NCI-H345 (cell line): ENCODE measurements at places on chromosomes 3 and 15.
A peak's percentile ranks its signal among the peaks of the same experiment; 100 is the strongest.

DNA sequence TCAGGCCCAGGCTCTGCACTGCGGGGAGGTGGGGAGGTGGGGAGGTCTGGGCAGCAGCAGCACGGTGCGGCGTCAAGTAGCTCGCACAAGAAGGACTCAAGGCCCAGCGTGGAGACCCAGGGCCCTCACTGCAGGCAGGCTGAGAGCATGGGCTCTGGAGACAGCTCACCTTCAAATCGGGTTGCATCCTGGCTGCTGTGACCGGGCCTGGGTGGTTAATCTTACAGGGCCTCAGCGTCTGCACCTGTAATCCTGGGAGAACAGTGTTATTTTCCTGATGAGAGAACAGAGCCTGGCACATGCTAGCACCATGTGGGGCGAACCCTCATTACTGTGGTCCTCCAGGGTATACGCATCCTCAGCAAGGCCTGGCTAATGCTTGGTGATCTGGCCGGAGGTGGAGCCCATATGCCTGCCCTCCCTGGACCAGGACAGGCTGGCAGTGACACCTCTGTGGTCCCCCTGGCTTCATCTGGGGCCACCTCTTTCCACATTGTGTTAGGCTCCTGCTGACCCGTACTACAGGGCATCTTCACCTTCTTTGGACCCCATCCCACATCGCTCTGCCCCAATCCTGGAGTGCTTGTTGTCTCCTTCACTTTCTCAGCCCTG is 55.5 kb downstream of the RGMA start:
- no peak for DNase-seq

- DNase-seq = no peak
Observed at GRCh38 chr3:14283092-14283812, 104.6 kb downstream of the LSM3 start.

DNA sequence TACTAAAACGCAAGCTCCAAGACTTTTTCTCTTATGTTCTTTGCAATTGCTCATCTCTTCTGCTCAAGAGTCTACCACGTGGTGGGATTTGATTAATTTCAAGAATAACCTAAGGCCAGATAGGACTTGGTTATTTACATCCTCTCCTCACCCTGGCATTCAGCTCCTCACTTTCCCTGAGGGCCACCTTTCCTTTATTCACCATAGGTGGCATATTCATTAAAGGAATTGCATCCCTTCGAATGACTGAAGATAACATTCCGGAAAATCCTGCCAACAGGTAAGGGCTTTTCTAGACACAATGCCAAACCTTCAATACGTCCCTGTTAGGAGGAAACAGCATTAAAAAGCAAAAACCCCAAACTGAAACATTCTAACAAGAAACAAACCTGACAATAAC is 220.0 kb upstream of the KBTBD8 start:
- DNase-seq = no peak

- no peak for DNase-seq
Observed at GRCh38 chr3:121595765-121596406, 2.7 kb downstream of the FBXO40 start.

GRCh38 chr3:194865615-194866014 is 179.9 kb downstream of the FAM43A start:
- no peak for DNase-seq

- no peak for DNase-seq
Observed at GRCh38 chr3:188951734-188952133, 220.0 kb upstream of the TPRG1 start.

DNA sequence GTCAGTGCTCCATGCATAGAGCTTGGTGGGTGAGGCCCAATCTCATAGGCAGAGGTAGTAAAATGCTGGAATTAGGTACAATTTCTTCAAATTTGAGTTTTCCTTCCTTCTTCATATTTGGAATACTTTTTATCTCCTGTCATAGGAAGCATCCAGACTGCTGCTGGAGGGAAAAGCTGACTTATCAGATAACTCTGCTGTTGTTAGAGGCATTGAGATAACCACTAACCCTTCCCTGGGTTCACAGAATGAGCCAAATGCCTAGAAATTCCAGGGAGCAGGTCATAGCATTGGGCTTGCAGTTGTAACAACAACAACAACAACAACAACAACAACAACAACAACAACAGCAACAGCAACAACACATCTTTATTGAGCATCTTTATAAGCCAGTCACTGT is 332.7 kb downstream of the PDCD6IP start:
- no peak for DNase-seq

DNA sequence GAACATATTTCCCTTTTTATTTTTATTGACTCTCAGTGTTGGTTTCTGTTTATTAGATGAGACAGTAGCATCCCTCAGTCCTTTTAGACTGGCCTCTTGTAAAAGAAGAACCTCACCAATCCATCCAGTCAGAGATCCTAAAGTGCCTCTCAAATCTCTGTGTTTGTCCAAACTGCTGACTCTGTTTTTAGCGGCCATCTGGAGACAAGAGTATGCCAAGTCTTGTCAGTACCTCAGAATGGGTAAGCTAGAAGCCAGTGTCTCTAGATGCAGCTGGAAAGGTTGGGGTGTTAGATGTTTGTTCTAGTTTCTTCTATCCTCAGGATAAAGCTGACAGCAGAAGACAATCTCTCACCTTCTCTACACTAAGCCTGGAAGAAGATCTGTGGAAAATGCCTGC is 537.7 kb upstream of the ZNF385D start:
- DNase-seq = no peak

DNA sequence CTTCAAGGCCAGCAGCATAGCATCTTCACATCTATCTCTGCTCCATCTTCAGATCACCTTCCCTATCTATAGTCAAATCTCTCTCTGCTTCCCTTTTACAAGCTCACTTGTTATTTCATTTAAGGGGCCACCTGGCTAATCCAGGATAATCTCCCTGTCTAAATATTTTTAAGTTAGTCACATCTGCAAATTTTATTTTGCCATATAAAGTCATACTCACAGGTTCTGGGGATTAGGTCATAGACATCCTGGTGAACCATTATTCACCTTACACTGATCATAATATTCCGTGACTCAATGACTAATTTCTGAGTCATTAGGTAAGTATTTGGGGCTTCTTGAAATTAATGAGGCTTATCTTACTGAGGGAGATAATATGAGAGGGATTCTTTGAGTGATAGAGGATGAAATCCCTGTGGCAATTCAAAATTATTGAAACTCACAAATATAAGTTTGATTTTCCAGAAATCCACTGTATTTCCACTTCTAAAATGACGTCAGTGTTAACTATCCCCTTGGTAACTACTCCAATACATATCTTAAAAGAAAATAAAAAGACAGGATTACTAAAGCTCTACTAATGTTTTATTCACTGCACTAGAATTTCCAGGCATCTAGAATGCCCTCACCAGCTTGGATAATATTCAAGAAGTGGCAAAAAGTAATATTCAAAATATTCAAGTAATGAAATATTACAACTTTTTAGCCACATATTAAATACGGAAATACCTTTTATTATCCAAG is 93.7 kb upstream of the RBMS3 start:
- DNase-seq = no peak

- no peak for DNase-seq
Observed at GRCh38 chr3:88180398-88180999, 30.7 kb downstream of the C3orf38 start.

DNA sequence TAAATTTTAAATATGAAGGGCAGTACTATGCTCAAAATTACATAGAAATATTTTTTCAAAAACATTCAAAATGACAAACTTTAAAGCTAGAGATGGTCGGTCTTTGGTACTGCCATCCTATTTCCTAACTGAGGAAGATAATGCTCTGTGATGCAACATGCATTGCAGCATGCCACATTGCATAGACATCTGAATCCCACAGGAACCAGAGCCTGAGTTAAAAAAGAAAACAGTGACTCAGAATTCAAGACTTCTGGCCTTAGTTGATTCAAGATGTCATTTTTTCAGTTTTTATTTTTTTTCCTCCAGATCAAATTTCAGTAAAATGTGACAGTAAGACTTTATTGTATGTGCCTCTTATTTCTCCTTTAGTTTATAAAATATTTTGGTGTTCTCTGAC is 33.1 kb downstream of the TP63 start:
- DNase-seq = no peak

GRCh38 chr3:187263270-187263669 is 28.3 kb downstream of the MASP1 start:
- no peak for DNase-seq

DNA sequence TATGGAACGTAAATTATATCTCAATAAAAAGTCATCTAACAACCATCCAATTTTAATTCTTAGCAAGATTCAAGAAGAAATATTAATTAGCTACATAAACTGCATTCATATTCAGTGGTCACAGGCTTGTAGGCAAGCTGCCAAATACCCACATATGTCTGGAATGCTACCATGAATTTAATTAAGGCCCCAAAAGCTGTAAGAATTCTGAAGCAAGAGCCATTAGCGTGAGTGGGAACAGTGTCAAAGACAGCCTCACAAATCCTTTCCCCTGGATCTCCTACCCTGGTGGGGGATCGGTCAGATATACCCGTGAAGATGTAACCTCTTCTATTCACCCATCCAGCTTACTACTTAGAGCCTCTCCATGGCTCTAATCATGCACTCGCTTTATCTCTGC is 40.0 kb downstream of the ATG7 start:
- DNase-seq = no peak

DNA sequence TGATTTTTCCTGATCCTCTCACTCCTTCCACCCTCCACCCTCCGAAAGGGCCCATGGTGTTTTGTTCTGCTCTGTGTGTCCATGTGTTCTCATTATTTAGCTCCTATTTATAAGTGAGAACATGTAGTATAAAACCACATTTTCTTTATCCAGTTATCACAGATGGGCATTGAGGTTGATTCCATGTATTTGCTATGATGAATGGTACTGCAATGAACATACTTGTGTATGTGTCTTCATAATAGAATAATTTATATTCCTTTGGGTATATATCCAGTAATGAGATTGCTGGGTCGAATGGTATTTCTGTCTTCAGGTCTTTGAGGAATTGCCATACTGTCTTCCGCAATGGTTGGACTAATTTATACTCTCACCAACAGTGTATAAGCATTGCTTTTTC is 126.0 kb downstream of the IMPG2 start:
- DNase-seq = no peak

DNA sequence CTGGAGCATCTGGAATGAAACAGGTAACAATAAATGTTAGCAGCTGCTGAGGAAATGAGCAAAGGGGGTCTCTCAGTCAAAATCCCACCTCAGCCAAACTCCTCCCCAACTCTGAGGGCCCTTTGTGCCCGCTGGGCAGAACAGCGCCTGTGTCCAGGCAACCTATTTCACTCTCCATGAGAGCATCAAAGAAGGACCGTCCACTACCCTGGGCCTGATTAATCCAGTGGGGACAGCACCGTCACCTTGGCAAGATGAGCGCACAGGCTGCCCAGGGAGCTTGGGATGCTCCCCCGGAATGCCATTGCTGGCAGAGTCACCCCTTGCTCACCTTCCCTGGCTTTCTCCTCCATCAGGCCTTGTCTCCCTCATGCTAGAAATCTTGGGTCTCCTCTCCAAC is 97.4 kb upstream of the HACD2 start:
- no peak for DNase-seq

- DNase-seq = no peak
Observed at GRCh38 chr3:15336057-15336456, 3.7 kb upstream of the SH3BP5 start.

- peak; percentile 12 for DNase-seq
Observed at GRCh38 chr3:20511863-20512505, 326.0 kb upstream of the SGO1 start.

DNA sequence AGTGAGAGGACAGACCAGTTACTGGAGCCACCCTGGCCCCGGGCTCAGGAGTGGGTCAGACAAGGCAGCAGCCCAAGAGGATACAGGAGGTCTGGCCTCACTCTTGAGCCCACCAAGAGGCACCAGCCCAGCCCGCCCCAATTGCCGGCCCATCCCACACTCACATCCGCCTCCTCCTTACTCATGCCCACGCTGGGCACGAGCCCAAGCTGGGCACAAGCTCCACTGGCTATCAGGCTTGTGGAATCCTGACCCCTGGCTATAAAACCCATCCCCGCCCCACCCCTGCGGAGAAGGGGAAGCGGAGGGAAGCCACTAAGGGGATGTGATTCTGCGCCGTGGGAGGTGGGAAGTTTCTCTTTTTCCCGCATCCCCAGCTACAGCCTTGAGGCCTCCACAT is 25.9 kb downstream of the ADCY5 start:
- DNase-seq = no peak

- no peak for DNase-seq
Observed at GRCh38 chr3:151724576-151725562, 8.9 kb upstream of the AADACL2 start.

DNA sequence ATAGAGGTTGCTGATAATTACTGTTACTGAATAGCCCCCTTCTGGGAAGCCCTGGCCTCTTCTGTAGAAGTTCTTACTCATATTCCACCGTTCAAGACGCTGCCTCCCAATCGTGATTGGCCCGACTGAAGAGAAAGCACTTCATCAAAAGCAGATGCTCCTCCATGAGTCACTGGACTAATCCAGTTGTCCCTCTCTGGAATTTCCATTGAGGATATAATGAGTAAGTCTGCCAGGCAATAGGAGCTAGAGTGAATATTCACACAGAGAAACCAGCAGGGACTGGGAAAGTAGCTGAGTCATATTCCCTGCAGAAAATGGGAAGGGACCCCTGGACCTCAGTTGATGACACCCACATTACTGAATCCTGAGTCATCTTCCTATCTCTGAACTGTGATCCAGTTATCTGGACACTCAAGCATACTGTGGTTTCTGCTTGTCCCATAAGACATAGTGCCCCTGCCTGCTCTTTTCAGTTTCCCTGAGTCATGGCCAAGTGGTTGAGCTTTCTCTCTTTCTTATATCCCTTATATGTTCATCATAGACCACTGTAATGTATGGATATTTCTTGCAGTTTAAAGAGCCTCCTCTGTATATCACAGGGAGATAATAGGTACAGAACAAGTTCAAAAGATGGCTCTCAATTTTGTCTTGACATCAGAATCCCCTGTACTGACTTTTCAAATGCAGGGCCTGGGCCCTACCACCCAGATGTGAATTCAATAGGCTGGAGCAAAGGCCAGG is 151.2 kb upstream of the CDIN1 start:
- DNase-seq = no peak

GRCh38 chr15:57920911-57921310 is 144.6 kb downstream of the ALDH1A2 start:
- no peak for DNase-seq

DNA sequence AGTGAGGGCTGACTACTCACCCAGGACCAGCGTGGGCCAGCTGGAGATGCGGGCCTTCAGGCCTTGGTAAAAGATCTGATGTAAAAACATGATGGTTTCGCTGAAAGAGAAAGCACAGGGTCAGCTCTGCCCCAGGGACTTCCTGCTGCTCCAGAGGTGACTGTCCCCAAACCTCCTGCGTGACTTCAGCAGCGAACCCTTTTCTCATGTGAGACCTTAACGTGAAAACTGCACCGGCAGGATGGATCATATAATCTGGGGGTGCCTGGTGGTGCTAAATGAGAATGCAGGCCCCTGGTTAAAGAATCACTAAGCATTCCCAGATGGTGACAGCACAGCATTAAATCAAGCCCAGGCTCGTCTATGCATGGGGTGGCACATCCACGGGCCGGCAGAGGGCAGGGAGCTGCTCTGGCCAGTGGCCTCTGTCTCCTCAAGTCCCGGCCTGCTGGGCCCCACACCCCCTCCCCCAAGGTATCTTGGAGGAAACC is 55.4 kb downstream of the RASGRF1 start:
- DNase-seq = no peak

- DNase-seq = no peak
Observed at GRCh38 chr3:33392703-33393125, 47.5 kb downstream of the UBP1 start.
